ENCODE measurements at places on chromosomes 12 and 14.

DNA sequence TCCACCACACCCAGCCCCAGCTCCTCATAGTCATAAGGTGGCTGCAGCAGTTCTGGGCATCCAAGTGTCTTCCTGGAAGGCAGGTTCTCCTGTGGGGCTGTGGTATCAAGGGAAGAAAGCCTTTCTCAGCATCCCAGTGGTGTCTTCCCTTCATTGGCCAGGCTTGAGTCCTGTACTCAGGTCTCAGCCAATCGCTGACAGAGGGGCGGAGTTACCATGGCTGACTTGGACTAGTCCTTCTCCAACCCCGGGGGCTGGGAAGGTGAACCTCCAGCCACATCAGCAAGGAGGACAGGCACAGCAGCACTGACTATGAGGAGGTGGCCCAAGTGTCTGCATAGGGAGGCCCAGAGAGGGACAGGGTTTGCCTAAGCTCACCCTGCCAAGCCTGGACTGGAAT, 64.0 kb upstream of the SLC24A4 start:
- no peak for DNase-seq

GRCh38 chr14:77316195-77316505, 4.5 kb downstream of the POMT2 start:
- no peak for DNase-seq

GRCh38 chr12:24127919-24128721, 178.7 kb upstream of the SOX5 start:
- DNase-seq = no peak

DNA sequence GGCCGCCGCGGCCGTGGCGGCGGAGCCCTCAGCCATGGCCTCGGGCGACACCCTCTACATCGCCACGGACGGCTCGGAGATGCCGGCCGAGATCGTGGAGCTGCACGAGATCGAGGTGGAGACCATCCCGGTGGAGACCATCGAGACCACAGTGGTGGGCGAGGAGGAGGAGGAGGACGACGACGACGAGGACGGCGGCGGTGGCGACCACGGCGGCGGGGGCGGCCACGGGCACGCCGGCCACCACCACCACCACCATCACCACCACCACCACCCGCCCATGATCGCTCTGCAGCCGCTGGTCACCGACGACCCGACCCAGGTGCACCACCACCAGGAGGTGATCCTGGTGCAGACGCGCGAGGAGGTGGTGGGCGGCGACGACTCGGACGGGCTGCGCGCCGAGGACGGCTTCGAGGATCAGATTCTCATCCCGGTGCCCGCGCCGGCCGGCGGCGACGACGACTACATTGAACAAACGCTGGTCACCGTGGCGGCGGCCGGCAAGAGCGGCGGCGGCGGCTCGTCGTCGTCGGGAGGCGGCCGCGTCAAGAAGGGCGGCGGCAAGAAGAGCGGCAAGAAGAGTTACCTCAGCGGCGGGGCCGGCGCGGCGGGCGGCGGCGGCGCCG, 381 bp downstream of the YY1 start:
- DNase-seq = peak; percentile 46

GRCh38 chr12:69457433-69457832, 12.8 kb upstream of the FRS2 start:
- DNase-seq = no peak

DNA sequence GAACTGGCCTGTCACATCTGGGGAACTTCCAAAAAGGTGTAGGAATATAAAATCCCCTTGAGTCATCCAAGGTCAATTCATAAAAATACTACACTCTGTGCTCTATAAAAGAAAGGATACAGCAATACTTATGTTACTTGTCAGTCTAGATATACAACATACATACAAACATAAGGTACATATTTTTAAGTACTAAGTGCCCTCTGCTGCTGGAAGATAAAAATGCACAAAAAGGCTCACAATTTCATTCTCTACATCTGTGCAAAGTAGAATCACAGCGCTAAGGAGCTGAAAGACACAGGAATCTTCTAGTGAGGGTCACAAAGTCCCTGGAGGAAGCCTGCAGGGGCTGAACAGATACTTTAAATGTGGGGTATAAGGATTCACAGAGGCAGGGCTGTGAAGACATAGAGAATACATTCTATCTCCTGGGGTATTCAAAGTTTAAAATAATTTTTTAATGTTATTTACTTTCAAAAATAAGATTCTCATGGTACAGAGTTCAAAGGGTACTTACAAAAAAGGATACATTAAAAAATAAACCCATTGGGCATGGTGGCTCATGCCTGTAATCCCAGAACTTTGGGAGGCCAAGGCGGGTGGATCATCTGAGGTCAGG, 10.2 kb upstream of the GOLGA5 start:
- peak; percentile 84 for DNase-seq
